Left lobe of liver (tissue), 2 donors: ENCODE measurements at places on chromosomes 6 and 20. TPM values are rescaled to one million over a fixed set of nuclear protein-coding genes. Genes with fewer than 3 reads are reported as not detected.
A peak's percentile ranks its signal among the peaks of the same experiment; 100 is the strongest.

Gene UBE2J1
- total RNA-seq = 16.0 TPM

Gene MEP1A
- not detected for total RNA-seq

Gene RSPH9
- not detected for total RNA-seq

- peak; percentile 55 for DNase-seq
These were observed 59.2 kb upstream of the PRSS16 start for GRCh38 chr6:27188061-27188884.

- no peak for DNase-seq
These were observed 15.1 kb downstream of the MYBL2 start for GRCh38 chr20:43681991-43682410.

GRCh38 chr6:129203190-129203900 is 320.4 kb downstream of the LAMA2 start:
- DNase-seq = no peak

DNA sequence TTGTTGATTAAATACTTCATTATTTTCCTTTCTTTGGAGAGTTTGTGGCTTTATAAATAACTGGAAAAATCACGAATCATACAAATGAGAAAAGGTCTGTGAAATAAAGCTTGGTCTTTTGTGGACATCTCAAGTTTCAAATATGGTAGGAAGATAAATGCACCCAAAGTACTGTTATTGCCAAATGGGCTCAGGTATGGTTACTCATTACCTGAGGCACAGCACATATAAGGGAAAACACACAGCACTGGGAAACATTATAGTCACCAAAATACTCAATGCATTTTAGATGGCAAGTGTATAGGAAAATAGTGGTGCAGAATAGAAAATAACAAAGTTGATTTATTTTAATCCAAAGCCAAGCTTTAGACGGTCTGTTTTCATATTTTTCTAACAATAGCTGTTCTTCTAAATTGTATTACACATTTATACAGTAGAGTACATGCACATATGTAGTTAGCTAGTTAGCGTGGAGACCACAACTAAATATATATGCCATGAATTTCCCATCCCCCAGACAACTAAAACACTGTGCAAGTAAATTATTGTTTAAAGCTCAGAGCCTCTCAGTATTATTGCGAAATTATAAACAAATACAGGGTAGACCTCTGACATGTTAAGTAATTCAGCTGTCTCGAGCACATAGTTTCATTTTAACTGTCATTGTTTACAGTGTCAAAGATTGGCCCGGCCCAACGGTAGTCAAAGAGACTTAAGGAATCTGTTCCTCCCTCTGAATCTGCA is 336.0 kb downstream of the SYNE1 start:
- no peak for DNase-seq

DNA sequence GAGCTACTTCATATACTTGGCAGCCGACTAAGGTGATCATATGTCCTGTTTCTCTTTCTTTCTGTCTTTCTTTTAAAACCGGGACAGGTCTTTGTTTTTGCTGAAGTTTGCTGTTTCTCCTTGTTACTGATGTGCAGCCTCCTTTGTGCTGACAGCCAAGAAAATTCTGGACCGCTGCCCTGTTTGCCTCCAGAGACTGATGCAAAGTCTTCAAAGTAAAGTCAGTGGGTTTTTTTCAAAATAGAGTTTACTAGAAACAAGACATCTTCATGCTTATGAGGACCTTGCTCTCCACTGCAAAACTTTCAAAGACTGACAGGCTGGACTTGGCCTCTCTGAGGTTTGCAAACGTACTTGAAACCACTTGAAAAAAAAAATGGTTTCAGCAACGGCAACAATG is 510.5 kb upstream of the MAP3K7 start:
- no peak for DNase-seq

DNA sequence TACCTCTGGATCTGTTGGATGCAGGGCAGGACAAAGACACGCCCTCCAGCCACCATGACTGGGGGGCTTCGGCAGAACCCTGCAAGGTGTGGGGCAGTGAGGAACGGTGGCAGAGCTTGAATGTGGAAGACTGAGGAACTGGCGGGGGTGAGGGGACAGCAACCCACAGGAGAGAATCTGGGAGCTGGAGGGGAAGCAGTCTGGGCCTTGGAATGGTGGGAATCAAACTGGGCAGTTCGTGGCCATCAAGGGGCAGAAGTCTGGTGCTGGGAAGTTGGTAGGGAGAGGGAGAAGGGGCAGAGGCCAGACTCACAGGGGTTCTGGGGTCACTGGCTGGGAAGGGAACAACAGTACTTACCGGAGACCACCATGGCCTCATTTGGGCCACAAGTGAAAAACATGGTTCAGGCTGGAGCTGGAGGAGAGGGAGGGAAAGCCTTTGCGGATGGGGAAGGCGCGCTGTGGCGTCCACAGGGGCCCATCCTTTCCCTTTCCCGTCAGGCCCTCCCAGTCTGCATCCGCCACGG is 635 bp downstream of the FLOT1 start:
- no peak for DNase-seq

DNA sequence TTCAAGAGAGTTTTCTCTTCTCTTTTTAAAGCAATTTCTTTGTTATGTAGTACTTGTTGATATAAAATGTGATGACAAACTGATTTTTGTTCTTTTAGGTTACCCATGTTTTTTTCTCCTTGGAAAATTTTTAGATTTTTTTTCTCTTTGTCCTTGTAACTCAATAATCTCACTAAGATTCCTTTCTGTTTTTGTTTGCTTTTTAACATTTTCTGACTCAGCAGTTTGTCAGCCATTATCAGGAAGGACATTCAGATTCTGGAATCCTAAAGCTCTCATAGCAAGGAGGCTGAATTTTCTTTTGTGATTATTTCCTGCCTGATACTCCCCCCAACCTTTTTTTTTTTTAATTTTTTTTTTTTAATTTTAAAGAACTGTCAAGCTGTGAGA is 75.2 kb upstream of the CITED2 start:
- no peak for DNase-seq
